ENCODE measurements at places on chromosomes 7 and 10.

- no peak for DNase-seq
Observed at GRCh38 chr7:80054356-80054755, 80.3 kb upstream of the GNAI1 start.

- no peak for DNase-seq
Observed at GRCh38 chr7:55252386-55252785, 112.8 kb upstream of the LANCL2 start.

DNA sequence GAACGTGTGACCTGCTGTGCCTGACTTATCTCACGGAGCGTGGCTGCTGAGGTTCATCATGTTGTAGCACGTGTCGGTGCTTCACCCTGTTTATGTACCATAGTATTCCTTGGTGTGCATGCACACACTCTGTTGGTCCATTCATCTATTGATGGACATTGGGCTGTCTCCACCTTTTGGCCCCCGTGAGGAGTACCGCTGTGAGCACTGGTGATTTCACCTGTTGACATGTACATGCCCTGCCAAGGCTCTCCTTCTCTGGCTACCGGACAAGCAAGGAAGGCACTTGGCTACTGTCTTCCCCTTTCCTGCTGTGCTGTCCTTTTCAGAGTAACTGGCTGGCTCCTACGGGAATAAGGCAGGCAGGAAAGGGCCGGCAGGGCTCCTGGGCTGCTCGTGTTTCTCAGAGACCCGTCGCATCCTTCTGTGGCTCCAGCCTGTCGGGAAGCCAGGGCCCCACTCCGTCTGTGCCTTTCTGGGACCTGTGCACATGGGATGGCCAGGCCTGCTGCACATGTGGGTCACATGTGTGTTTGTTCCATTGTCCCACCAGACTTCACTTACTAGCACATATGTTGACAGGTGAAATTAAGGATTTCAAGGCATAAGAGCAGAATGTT lies 17.8 kb upstream of the TBRG4 start:
- DNase-seq, result no peak

DNA sequence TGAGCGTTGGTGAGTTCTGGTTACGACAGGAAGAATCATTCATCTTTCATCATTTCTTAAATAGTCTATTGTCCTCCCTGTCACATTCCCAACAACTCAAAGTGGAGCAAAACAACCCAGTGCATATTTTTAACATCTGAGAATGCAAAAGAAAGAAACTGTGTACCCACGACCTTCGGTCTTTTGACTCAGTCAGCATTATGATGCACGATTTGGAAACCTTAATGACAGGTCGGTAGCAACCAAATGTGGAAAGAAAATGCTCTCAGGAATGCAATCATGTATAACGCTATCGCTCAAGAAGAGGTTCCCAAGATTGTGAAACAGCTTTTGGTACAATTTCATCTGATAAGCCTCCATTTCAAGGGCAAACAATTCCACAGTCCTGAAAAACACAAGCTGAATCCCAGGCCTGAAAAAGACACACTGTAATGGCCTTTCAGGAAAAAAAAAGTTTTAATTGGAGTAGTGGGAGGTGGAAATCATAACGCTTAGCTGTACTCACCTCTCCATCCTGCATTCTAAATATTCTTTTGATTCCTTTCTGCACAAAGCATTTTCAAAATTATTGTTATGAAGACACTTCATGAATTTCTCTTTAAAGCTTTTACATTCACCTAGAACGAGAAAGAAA lies 2.6 kb downstream of the COX19 start:
- DNase-seq, result no peak

- DNase-seq, result no peak
Observed at GRCh38 chr10:31619531-31620061, 300.6 kb downstream of the ZEB1 start.

- no peak for DNase-seq
Observed at GRCh38 chr7:74216361-74216761, 6.6 kb downstream of the LAT2 start.

DNA sequence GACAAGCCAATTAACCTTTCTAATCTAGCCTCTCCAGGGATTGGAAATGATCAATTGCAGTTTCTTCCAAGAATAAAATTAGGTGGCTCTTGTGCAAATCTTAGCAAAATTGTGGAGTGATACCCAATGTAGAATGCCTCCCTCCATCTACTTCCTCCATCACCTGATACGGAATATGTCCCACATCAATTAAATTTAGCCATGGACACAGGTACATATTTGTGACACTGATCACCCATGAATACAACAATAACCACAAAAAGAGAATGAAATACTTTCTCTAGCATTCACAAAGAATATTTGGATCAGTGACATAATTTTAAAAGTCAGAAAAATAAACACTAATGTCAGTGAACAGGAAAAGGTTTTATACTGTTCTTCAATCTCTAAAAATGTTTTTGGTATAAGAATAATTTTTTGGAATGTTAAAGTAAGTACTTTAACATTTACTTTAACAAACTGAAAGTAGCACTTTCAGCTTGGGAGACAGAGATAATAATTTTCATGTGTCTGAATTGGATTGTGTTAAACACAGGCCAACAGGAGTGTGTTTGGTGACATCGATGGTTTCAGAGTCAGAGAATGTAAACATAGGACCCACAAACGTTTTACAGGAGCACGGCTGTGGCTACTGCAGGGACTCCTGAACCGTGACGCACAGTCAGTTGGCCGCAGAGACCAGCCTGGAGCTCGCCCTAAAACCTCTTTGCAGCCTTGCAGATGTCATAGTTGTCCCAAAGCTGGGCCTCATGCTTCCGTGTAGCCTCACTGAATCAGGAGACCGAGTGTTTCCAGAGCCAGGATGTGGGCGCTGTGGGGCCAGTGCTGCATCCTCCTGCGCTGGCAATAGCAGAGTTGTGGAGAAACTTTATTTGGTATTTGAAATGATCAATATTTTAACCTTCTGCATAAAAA lies 7.2 kb downstream of the RBM20 start:
- DNase-seq, result no peak
